Activated naive CD8-positive, alpha-beta T cell treated with anti-CD3 and anti-CD28 coated beads for 36 hours (primary cell): ENCODE measurements at places on chromosomes 2 and 18. TPM values are rescaled to one million over a fixed set of nuclear protein-coding genes. Genes with fewer than 3 reads are reported as not detected.

DNA sequence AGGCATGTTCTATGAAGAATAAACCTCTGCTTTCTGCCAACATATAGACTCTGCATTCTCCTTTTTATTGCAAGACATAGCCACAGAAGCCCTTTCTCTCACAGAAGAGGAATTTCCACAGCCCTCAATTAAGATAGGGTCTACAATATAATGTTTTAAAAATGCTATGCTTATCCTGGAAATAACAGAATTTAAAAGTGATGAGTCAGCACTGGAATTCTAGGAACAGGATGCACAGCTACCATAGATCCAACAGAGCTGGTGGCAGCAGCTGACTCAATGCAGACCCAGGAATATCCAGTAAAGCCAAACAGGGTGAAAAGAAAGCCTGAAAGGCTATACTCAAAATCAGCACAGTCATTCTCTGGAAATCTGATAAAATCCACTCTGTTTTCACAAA is 866.9 kb downstream of the TRIB2 start:
- H3K36me3 ChIP-seq = no peaks in the 10 kb centered on the region
- no peak overlapping the region for H3K4me3 ChIP-seq
- H3K27me3 ChIP-seq = no peaks in the 10 kb centered on the region
- no peak for DNase-seq

DNA sequence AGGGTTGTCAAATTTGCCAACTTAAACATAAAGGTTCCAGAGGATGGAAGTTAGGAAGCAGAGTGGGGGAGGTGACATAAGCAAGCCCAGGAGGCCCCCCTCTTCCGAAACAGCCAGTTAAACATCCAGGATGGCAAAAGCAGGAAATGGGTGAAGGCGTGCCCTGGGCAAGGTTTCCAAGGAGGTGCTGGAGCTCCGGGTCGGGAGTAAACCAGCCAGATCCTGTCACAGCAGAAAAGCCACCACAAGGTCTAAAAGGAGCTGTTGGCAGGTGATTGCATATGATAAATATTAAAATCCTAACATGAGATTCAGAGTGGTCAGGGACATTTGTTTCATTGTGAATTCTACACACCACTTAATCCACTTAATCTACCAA is 572.2 kb upstream of the SALL3 start:
- H3K27ac ChIP-seq = no peak overlapping the region
- H3K4me1 ChIP-seq = peaks cover 8% of the 10 kb centered on the region
- DNase-seq = no peak
- no peaks in the 10 kb centered on the region for H3K36me3 ChIP-seq
- no peak overlapping the region for H3K4me3 ChIP-seq

DNA sequence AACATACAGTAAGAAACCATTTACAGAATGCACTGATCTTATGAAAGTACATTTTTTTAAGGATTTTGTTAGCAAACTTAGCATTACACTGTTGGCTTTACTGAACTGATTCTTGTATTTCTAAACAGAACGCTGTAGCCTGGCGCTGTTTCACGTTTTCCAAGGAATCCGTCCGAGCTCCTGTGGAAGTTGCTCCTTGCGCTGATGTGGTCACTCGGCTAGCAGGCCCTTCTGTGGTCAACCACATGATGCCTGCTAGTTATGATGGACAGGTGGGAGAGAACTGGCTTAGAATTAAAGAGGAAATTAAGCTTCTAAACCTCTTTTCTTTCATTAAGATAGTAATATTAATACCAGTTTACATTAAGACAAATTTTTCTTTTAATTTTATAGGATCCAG is 76.8 kb downstream of the CEP192 start:
- peaks cover 20% of the 10 kb centered on the region for H3K4me1 ChIP-seq
- DNase-seq = no peak
- peaks cover 57% of the 10 kb centered on the region for H3K36me3 ChIP-seq
- no peak overlapping the region for H3K4me3 ChIP-seq
- no peak overlapping the region for H3K27ac ChIP-seq

- no peak for DNase-seq
- peaks cover 26% of the 10 kb centered on the region for H3K36me3 ChIP-seq
- H3K27me3 ChIP-seq = no peaks in the 10 kb centered on the region
- no peak overlapping the region for H3K27ac ChIP-seq
- peaks cover 1% of the 10 kb centered on the region for H3K4me1 ChIP-seq
- H3K4me3 ChIP-seq = no peak overlapping the region
Observed at GRCh38 chr2:28025123-28025522, 134.6 kb downstream of the BABAM2 start.

DNA sequence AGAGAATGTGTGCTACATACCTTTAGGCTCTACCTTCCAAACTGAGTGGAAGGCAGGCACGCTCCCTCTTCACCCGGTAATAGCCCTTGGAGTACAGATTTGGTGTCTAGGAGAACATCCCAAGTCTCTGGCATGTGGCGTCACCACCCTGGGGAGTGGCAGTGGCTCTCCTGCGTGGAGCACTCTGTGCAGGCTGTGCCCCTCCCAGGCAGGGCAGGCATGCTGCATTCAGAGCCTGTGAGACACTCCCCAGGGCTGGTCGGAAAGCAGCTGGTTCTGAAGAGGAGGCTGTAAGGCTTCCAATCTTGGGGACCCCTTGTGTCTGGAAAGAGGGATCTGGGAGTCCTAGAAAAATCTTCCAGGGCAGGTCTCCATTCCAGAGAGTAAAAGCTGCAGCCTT is 193.3 kb downstream of the ANKRD30B start:
- peaks cover 4% of the 10 kb centered on the region for H3K27me3 ChIP-seq
- no peaks in the 10 kb centered on the region for H3K4me1 ChIP-seq
- DNase-seq = no peak
- H3K27ac ChIP-seq = no peak overlapping the region

GRCh38 chr2:7450188-7450832 is 533.1 kb downstream of the RNF144A start:
- H3K4me1 ChIP-seq = peaks cover 81% of the 10 kb centered on the region
- H3K36me3 ChIP-seq = peaks cover 47% of the 10 kb centered on the region
- peak overlapping the region; percentile 96 for H3K27ac ChIP-seq
- DNase-seq = peak; percentile 69
- H3K27me3 ChIP-seq = no peaks in the 10 kb centered on the region

DNA sequence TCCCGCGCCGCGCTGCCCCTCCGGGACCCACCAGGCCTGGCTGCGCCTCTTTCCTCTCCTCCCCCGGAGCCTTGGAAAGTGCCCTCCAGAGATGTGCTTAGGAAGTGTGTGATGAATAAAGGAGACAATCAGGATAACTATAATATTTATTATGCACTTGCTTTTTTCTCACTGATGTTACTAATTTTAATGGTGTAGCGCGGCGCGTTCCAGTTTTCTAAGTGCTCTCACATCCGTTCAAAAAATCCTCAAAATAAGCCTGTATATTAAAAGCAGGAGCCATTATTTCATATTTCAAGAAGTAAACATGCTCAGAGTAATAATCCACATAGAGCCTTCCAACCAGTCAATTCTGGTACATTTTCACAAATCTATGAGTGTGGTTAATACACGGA is 941 bp upstream of the MPPE1 start:
- peak overlapping the region; percentile 84 for H3K27ac ChIP-seq
- H3K4me3 ChIP-seq = peak overlapping the region; percentile 81
- peaks cover 5% of the 10 kb centered on the region for H3K36me3 ChIP-seq

- H3K27ac ChIP-seq = no peak overlapping the region
- no peaks in the 10 kb centered on the region for H3K36me3 ChIP-seq
- no peak for DNase-seq
- H3K4me3 ChIP-seq = no peak overlapping the region
- H3K4me1 ChIP-seq = no peaks in the 10 kb centered on the region
- H3K27me3 ChIP-seq = peaks cover 15% of the 10 kb centered on the region
Observed at GRCh38 chr2:219718066-219718465, 90.6 kb downstream of the SLC4A3 start.

DNA sequence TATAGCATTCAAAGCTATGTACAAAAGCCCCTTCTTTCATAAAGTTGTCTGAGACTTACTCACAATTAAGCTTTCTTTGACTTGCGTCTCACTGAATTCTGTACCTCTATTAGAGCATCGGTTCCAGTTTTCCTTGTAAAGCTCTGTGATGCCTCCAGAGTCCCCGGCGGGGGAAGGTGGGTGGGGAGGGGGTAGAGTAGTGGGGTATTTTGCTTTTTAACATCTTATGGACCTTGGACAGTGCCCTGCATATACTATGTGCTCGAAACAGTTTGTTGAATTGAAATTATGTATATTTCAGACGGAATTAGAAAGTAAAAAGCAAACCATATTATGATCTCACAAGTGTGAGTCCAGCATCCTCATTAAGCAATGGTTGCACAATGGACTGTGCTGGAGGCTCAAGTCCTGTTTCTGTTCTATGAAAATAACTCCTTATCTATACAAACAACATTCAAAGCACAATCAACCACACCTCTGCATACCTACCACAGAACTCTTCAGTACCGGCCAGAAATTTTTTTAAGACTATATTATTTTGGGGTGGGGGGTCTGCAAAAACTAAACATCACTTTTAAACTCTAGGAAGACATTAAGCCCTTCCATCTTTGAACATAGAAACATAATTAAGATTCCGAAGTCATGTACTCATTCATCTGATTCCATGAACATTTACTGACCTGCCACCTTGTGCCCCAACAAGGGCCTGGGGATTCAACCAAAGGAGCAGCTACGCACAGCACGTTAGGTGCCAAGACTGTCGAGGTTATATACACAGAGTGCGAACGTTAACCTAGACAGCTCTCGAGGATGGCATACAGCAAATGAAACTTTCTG is 908 bp downstream of the STAT1 start:
- peaks cover 34% of the 10 kb centered on the region for H3K4me1 ChIP-seq
- H3K27me3 ChIP-seq = no peaks in the 10 kb centered on the region
- no peak overlapping the region for H3K4me3 ChIP-seq
- no peak overlapping the region for H3K27ac ChIP-seq
- peaks cover 38% of the 10 kb centered on the region for H3K36me3 ChIP-seq
- DNase-seq = no peak

GRCh38 chr2:10880586-10881321 is 31.0 kb upstream of the KCNF1 start:
- H3K27ac ChIP-seq = peak overlapping the region; percentile 89
- peak overlapping the region; percentile 80 for H3K4me3 ChIP-seq
- DNase-seq = peak; percentile 45
- H3K36me3 ChIP-seq = no peaks in the 10 kb centered on the region
- peaks cover 36% of the 10 kb centered on the region for H3K4me1 ChIP-seq

- H3K4me3 ChIP-seq = peak overlapping the region; percentile 22
- H3K27ac ChIP-seq = peak overlapping the region; percentile 84
Observed at GRCh38 chr2:136131961-136132824, 14.2 kb upstream of the CXCR4 start.

- peaks cover 2% of the 10 kb centered on the region for H3K36me3 ChIP-seq
- peaks cover 30% of the 10 kb centered on the region for H3K4me1 ChIP-seq
- no peak overlapping the region for H3K27ac ChIP-seq
- H3K4me3 ChIP-seq = no peak overlapping the region
Observed at GRCh38 chr2:157786663-157787363, 89.3 kb downstream of the ACVR1 start.

DNA sequence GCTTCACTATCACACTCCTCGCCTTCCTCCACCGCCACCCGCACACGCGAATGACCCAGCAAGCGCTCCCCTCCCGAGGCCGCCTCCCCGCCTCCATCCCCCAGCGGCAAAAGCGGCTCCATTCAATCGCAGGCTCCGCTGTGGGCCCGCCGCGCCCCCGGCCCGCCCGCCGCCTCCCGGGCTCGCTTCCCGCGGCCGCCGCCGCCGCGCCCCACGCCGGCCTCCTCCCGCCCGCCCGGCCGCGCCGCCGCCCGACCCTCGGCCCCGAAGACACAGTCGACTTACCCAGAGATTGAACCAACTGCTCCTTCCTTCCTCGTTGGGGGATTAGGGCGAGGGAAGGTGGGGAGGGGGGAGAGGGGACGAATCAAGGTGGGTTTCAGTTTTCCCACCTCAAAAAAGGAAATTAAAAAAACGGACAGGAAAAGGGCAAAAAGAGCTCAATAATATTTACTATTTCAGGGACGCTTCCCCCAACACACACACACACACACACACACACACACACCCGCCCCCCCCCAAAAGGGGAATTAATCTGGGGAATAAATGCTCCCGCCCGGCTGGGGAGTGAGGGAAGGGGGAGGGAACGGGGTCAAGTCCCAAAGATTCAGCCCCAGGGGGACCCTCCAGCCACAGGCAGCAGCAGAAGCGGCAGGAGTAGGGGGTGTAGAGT is 743 bp downstream of the XPO1 start:
- H3K27me3 ChIP-seq = peaks cover 10% of the 10 kb centered on the region
- peaks cover 32% of the 10 kb centered on the region for H3K4me1 ChIP-seq
- H3K27ac ChIP-seq = peak overlapping the region; percentile 100
- peaks cover 35% of the 10 kb centered on the region for H3K36me3 ChIP-seq
- DNase-seq = peak; percentile 52
- peak overlapping the region; percentile 100 for H3K4me3 ChIP-seq

DNA sequence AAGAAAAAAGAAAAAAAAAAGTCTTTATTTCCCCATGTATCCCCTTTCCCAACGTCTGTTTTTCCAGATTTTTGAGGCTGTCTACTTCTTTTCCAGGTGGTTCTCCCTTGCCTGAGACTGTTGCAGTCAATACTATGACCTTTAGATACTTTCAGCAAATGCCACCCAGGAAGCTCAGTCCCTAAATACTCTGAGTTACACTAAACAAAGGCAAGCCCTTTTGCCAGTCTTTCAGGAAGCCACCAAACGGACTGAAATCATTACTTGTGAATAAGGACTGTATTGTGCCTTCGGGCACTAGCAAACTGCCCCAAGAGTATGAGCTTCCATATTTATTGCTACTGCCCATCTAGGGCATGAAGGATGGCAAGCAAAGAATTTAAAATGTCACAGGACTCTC is 621.3 kb downstream of the SUCLG1 start:
- no peak for DNase-seq
- H3K4me1 ChIP-seq = no peaks in the 10 kb centered on the region
- no peak overlapping the region for H3K4me3 ChIP-seq
- no peaks in the 10 kb centered on the region for H3K36me3 ChIP-seq
- H3K27ac ChIP-seq = no peak overlapping the region

- H3K27me3 ChIP-seq = peaks cover 14% of the 10 kb centered on the region
- H3K4me3 ChIP-seq = no peak overlapping the region
- no peaks in the 10 kb centered on the region for H3K4me1 ChIP-seq
- no peaks in the 10 kb centered on the region for H3K36me3 ChIP-seq
- no peak for DNase-seq
- H3K27ac ChIP-seq = no peak overlapping the region
Observed at GRCh38 chr2:216936954-216937357, 77.1 kb upstream of the TNP1 start.

GRCh38 chr18:48519431-48520100 is 19.3 kb upstream of the CTIF start:
- peaks cover 39% of the 10 kb centered on the region for H3K27me3 ChIP-seq
- no peaks in the 10 kb centered on the region for H3K4me1 ChIP-seq
- no peak for DNase-seq
- no peak overlapping the region for H3K4me3 ChIP-seq

SERPINE2 gene
- total RNA-seq = 33.1 TPM

SMIM21 gene
- total RNA-seq = not detected

ECEL1 gene
- 0.14 TPM for total RNA-seq

AGXT gene
- total RNA-seq = not detected

BMP10 gene
- not detected for total RNA-seq

HOXD12 gene
- total RNA-seq = not detected

CASP10 gene
- total RNA-seq = 26.5 TPM

MRPL19 gene
- total RNA-seq = 77.6 TPM

HTR2B gene
- not detected for total RNA-seq

CTAGE1 gene
- total RNA-seq = not detected
